ENCODE measurements at places on chromosomes 2 and 18.
A peak's percentile ranks its signal among the peaks of the same experiment; 100 is the strongest.

- no peak for DNase-seq
Observed at GRCh38 chr18:497688-498087, 2.8 kb downstream of the COLEC12 start.

DNA sequence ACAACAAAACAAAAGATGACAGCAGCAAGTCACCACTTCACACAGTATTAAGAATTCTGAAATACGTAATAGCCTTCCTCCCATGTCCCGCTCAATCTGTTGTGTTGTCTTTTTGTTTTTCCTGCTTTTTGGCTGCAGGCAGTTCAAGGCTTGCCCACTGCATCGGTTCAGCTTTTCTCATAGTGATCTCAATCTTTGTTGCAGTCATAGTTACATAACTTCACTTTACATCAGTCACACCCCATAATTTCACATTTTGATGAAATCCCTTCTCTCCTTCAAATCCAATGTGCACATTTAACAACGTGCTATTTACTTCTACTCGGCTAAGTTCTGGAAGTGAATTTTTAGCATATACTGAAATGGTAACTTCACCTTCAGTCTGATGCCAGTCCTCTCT lies 33.8 kb upstream of the HAAO start:
- no peak for DNase-seq

GRCh38 chr2:241857041-241857541 lies 1.6 kb downstream of the PDCD1 start:
- no peak for DNase-seq

GRCh38 chr2:47437287-47437686 lies 34.3 kb downstream of the MSH2 start:
- DNase-seq = peak; percentile 72

- DNase-seq = no peak
Observed at GRCh38 chr2:33011941-33012340, 65.2 kb downstream of the LTBP1 start.

DNA sequence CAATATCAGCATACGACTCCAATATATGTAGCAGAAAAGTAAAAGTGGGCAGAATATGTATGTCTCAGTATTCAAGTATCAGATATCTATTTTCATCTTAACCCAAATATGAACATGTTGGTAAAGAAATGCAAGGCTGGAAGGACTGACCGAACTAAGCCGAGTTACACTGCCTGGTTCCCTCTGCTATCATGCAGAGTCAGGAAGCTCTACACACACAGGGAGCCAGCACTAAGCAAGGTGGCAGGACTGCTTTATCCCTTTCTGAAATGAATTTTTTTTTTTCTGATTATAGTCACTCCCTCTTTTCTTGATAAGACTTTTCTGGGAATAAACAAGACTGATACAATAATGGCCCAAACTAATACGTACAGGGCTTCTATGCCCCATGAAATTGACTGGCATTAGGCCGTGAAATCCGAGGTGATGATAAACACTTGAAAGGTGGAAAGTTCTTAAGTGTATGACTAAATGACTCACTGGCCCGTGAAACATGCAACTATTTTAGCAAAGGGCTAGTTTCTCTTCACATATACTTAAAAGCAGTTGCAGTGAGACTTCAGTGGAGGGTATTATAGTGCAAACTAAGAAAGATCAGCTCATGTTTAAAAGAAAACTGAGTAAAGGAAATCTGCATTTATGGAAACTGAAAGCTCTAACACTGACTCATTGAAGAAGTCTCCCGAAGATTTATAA lies 14.9 kb downstream of the DPP4 start:
- DNase-seq = no peak

- DNase-seq = no peak
Observed at GRCh38 chr2:16624436-16624780, 41.2 kb downstream of the CYRIA start.

DNA sequence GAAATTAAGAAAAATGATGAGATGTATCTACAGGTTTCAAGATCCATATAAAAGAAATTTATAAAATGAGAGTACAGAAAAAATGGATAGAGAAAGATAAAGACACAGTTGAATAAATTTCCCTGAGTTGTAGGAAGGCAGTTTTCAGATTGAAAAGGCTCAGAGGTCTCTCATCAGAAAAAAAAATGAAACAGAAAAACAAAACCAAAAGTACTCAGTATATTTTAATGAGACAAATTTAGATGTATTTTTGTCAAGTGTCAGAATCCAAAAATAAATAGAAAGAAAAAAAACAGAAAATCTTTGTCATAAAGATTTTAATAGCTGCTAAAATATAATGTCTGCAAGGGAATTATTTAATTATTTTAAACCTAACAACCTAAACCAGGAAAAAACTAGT lies 520.5 kb downstream of the KCNJ3 start:
- no peak for DNase-seq

Data from brain (organoid and tissue), 16 donors.